H1 (cell line): ENCODE measurements at places on chromosomes 11 and 22. TPM values are rescaled to one million over a fixed set of nuclear protein-coding genes. Genes with fewer than 3 reads are reported as not detected.

BIRC3 gene
- 0.02 and 0.08 TPM in 2 replicates for polyA plus RNA-seq

SYT9 gene
- 1.3 and 1.5 TPM in 2 replicates for polyA plus RNA-seq

IRAG1 gene
- polyA plus RNA-seq, result 1.8 and 2.2 TPM in 2 replicates

C11orf91 gene
- not detected in 2 replicates for polyA plus RNA-seq

TMEM151A gene
- polyA plus RNA-seq, result 3.2 and 4.5 TPM in 2 replicates

MED15 gene
- polyA plus RNA-seq, result 28.3 and 37.8 TPM in 2 replicates

PYGM gene
- 10.0 and 15.2 TPM in 2 replicates for polyA plus RNA-seq
